PC-3 (cell line): ENCODE measurements at places on chromosomes 6 and 20. TPM values are rescaled to one million over a fixed set of nuclear protein-coding genes. Genes with fewer than 3 reads are reported as not detected.

The CRIP3 gene
- total RNA-seq: 0.29 TPM in 2 replicates

The EMILIN3 gene
- not detected in 2 replicates for total RNA-seq

GRCh38 chr20:50282592-50283241, 92.1 kb downstream of the CEBPB start:
- no peak for DNase-seq

- DNase-seq: no peak
Measured at GRCh38 chr20:19498756-19499155, 259.3 kb upstream of the RIN2 start.

DNA sequence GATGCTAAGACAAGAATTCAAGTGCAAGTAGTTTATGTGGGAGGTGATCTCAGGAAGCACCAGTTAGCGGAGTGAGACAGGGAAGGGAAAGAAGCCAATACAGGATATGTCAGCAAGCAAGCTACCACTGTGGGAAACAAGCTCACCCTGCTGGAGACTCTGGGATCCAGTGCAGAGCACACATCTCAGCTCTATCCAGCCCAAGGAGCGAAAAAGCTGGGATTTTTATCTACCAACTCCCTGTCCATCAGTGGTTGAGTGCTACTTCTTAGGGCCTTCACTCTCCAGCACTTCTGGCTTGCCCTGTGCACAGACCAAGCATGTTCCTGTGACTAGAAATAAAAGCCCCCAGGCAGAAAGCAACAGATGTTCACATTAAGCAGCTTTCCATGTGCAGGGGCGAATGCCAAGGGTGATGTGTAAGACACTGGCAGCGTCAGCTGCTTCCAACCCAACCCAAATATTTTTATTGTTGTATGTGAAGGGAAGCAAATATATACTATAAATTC, 10.8 kb upstream of the RNF24 start:
- DNase-seq: peak; percentile 75

- no peak for DNase-seq
Measured at GRCh38 chr20:64264091-64264490, 8.5 kb downstream of the PCMTD2 start.

DNA sequence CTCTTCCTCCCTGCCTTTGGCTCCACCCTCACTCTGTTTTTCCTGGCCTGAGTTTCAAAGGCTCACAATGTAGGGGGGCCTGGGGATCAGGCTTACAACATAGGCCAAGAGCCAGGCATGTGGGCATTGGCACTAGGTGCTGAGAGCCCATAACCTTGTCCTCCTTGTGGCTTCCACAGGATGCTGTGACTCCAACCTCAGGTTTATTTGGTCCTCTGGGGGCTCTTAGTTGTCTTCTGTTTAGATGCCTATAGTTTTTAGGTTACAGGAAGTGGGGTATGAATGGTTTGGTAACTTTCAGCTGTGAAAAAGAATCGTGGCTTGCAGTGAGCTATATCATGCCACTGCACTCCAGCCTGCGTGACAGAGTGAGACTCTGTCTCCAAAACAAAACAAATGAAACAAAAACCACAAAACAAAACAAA, 25.6 kb downstream of the MMP24 start:
- DNase-seq: no peak

DNA sequence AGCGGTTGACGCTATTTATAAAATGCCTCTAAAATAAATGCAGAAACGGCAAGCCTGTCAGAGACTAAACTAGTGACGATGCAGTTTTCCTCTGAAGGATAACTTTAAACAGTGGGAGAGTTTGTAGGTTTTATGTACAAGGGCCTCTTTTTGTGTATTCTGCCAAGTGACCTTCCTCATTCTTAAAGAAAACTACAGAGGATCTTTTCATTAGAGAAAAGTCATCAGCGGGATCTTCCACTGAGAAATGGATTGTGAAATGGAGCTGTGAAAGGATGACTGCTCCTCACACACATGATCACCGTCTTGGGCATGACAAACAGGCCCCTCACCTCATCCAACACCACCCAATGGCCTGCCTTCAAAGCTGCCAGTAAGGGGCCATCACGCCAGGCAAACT, 89.0 kb upstream of the LYRM2 start:
- no peak for DNase-seq

DNA sequence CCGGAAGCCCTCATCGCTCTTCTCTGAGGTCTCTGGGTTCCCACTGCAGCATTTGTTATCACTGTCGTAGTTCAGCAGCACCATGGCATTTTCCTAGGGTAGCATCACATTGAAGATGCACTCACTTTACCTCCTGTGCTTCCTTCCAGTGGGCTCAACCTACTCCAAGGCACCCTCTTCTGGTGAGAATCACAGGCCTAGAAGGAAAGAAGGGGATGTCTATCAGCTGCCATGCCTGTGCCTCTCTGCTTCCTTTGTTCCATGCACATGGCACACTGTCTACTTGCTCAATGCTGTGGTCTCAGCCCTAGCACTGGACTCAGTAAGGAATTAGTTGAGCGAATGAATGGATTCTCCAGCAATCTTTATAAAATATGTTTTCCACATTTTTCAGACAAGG, 22.6 kb downstream of the CST4 start:
- DNase-seq: peak; percentile 25

DNA sequence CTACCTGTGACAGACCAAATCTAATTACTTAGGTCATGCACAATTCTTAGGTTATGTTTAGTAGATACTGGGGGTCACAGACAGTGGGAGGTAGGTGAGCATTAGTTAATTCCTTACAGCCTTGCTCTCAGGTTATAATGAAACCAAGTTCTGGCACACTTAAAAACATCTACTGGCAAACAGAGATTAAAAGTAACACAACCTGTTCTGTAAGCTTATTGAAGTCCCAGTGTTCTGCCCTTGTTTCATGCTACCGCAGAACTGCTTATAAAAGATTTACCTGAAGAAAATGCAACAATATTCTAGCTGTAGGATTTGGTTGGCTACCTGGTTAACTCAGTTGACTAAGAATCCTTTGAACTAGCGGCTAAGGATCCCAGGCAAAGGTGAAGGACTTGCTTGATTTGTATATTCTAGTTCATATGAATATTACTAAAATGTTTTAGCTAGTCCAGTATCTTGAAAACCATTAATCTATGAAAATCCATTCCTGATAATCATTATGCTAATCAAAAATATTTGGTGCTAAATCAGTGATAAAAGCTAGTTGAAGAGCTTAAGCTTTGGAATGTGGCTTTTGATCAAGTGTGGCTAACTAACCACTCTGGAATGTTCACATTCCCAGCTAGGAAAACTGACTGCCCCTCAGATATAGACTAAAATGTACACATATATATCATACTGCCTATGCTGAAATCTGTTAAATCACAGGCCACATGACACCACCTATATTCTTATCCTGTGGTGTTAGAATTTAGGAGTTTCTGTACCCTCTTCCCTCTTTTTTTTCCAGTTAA, 7.2 kb downstream of the PEX3 start:
- DNase-seq: peak; percentile 49

DNA sequence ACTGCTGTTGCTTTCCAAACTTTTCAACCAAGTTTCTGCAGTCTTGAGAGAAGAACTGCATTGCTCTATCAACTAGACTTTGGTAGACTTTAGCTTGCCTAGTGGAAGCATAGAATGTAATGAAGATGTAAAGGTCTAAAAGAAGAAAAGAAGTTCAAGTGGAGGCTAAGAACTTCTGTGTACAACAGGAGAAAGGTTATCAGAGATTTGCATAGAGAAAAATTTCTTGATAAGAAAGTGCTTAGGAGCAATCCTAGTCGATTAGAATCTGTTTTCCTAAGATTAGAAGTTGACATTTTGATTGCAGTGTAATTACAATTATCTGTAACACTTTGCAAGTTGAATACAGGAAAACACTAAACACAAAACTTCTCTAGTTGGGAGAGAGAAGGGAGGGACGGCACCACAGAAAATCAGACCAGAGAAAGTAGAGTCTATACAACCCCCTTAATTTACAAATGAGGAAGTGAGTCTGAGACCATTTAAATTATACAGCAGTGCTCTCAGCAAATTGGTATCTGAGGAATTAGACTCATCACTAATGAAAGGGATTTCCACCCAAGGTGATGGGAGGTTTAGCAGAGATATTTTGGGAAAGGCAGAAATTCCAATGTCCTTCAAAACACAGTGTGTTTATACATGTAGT, 194.3 kb upstream of the MARCKS start:
- DNase-seq: no peak

GRCh38 chr6:81486234-81486633, 266.2 kb downstream of the TENT5A start:
- DNase-seq: no peak

DNA sequence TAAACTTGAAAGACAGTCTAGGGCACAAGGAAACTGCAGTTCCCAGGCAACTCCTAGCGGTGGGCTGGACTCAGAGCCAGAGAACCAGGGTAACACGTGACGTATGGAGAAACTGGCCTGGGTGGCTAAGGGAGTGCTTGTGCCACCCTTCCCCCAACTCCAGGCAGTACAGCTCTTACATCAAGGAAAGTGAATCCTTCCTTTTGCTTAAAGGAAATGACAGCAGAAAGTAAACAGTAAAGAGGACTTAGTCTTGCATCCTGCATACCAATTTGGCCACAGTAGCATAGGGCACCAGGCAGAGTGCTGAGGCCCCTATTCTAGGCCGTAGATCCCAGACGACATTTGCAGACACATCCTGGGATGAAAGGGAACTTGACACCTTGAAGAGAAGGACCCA, 322.8 kb downstream of the CD109 start:
- DNase-seq: peak; percentile 28

DNA sequence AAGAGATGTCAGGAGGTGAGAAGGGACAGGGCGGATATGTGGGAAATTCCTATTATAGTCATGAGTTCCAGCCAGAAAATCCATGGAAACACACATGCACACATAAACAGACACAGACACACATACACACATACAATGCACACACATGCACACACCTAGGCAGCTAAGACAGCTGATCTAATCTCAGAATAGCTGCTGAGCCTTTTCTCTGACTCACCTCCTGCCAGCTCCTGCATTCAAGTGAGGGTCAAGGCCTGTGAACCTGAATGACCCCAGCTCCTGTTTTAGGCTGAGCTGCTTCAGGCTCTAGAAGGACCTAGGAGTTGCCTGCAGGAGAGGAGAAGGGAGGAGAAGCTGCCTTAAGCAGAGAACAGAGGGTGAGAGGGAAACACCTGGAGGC, 21.6 kb upstream of the RAET1L start:
- DNase-seq: no peak
